ENCODE measurements at places on chromosomes 1 and 21.

- DNase-seq = no peak
Measured at GRCh38 chr1:21174654-21175323, 1.9 kb downstream of the EIF4G3 start.

DNA sequence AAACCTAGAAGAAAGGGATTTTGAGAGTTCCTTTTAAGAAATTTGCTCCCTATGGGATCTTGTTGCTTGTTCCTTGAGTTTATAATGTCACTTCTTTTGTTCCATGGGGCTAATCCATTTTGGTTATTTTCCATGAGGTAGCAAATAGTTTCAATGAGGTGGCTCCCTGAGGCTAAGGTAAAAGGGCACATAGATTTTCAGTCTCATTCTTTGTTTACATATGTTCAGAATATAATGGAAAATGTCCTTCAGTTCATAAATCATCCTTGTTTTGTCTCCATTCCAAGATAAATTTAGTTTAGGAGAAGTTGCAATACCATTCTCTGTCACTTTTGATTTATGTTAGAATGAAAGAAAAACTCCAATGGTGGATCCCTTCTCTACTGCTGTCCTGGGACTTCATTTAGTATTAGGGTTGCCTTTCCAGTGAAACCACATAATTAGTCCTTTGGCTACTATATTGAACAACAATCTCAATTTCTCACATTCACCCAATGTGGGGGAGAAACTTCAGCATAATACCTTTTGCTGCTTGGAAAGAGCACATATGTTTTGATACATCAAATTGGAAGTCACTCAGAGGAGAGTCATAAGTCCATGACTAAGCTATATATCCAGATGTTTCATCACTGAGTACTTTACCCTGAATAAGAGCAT is 80.9 kb upstream of the ADAMTS5 start:
- no peak for DNase-seq

GRCh38 chr1:8328271-8328670 is 10.4 kb downstream of the SLC45A1 start:
- DNase-seq = no peak

GRCh38 chr1:45796946-45797345 is 6.5 kb upstream of the MAST2 start:
- no peak for DNase-seq

- DNase-seq = no peak
Measured at GRCh38 chr1:1918901-1919303, at the start of gene TMEM52. TSS of gene TMEM52 (minus strand) at chr1:1919279. CDS start at chr1:1919265, 14 bp downstream.
